DND-41 (cell line): ENCODE measurements at places on chromosomes 7 and 10.

DNA sequence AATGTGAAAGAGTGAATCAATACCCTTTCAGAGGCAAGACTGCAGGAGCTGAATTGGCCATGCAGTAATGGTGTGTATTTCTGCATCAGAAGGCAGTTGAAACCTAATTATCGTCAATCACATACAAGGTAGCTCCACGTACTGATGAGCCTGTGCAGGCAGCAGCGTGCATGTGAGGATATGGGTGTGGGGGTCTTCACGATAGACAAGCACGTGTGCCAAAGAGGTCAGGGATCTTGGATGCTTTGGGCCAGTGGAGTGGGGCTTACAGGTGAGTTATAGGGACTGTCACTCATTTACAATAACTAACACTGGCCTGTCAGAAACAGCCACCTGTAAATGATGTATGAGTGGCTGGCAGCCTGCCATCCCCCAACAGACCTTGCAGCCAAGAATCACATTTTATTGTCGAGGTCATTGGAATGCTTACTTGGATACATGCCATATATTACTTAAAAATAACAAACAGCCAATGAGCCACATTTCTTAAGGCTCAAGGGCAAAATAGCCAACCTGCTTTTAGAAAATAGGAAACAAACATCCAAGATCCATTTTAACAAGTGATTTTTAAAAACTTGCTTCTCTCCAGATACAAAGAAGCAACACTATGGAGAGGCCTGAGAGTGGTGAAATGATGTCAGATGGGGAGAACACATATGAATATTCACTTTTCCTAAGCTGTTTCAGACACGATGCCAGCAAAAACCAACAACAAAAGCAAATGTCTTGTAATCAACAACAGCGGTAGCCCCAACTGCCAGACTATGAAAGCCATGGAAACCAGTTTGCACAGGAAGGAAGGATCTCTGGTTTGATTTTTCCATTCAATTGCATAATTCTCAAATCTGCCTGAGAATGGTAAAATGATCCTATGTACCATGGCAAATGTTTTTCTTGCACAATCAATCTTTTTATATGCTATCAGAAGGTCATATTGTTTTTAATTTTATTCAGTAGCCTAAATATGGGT lies 210.7 kb downstream of the SKAP2 start:
- DNase-seq = no peak

DNA sequence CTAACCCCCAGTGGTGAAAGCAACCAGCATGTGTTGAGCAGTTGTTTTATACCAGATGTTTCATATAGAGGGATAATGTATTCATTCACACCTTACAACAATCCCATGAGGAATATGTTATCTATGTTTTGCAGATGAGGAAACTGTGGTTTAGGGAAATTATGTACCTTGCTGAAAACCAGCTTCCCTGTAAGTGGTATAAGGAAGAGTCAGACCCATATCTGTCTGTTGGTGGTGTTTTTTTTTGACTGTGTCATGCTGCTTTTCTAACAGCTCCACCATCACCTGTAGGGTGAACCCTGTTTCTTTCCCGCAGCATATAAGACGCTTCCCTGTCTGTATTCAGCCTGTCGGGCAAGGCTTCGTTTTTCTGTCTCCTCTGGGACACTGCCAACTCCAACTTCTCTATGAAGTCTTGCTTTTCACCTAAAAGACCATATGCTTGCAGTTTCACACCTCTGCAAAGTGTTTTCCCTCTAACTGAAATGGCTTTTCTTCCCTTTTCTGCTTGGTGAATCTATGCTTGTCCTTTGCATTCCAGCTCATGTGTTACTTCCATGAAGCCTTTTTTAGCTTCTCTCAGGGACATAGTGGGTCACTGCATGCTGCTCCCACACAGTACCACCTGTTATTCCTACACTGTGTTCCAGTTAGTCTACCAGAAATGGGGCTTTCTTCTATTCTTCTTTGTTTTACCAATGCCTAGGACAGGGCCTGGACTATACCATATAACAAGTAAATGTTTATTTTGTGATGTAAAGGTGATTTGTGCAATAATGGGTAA lies 92.8 kb downstream of the ST7 start:
- no peak for DNase-seq

GRCh38 chr7:105980645-105981396 lies 17.8 kb downstream of the CDHR3 start:
- no peak for DNase-seq

GRCh38 chr10:69644658-69645295 lies 14.7 kb downstream of the FAM241B start:
- DNase-seq = peak; percentile 48

GRCh38 chr10:67861750-67862432 lies 22.6 kb upstream of the SIRT1 start:
- DNase-seq = no peak

DNA sequence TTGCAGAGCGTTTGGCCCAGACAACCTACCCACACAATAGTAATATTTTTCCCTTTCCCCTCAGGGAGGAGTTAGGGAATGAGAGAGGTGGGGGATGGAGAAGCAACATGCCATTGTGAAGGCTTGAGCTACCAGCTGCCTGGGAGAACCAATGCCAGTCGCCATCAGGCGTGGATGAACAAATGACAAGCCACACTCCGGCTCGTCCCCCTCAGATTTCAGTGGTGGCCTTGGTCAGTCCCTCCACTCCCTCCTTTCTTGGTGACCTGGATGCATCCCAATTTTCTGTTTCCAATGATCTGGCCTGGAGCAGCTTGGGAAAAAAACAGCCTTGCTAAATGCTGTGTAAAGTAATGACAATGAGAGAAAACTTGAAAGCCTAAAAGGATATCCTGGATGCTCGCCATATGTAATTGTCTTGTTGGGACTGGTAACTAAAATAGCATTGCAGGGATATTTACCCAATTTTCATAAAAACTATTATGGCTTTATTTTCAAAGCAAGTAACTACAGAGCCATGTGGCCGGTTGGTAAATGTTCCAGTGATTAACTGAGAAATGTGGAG lies 110.7 kb downstream of the ICA1 start:
- DNase-seq = no peak

GRCh38 chr7:52705768-52706167 lies 329.7 kb upstream of the POM121L12 start:
- no peak for DNase-seq

- DNase-seq = no peak
Observed at GRCh38 chr10:96700374-96701099, 19.8 kb downstream of the PIK3AP1 start.

GRCh38 chr7:44196450-44196872 lies 4.3 kb upstream of the YKT6 start:
- DNase-seq = peak; percentile 67

GRCh38 chr10:109737626-109738025 lies 185.7 kb downstream of the XPNPEP1 start:
- DNase-seq = no peak

DNA sequence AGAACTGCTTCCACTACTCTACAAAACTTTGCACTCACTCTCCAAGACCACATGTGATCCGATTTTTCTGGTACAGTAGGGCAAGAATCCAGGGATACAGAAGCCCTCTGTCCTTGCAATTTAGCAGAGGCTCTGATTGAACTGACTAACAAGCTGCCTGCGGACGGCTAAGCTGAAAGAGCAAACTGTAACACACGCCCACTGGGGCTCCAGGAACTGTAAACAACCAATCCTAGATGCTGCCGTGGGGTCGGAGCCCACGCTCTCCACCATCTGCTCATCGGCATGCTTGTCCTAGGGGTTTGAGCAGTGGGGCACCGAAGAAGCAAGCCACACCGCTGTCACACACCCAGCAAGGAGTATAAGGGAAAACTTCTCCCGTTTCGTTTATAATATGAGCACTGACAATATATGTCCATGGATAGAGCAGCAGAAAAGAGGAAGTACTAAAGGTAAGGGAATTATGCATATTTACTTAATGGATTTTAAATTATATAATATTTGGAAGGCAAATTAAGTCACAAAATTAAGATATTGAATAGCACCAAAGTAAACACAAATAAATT lies 634.4 kb upstream of the POT1 start:
- DNase-seq = no peak

GRCh38 chr7:88300401-88300945 lies 6.2 kb downstream of the STEAP4 start:
- DNase-seq = no peak

DNA sequence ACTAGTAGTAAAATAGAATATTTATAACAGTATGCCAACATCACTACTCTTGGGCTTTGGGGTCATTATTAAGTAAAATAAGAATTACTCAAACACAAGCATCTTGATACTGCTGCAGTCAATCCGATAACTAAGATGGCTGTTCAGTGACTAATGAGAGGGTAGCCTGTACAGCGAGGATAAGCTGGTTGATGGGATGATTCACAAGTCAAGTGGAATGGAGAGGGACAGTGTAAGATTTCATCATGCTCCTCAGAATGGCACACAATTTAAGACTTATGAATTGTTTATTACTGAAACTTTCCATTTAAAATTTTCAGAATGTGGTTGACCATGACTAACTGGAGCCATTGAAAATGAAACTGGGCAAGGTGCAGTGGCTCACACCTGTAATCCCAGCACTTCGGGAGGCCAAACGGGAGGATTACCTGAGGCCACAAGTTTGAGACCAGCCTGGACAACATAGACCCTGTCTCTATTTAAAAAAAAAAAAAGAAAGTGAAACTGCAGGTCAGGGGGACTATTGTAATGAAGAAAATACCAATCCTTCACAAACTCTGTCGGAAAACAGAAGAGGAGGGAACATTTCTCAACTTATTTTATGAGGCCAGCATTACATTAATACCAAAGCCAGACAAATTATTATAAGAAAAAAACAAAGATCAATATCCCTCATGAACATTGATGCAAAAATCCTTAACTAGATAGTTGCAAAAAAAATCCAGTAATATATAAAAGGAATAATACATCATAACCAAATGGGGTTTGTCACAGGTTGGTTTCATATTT lies 11.2 kb downstream of the AVL9 start:
- DNase-seq = no peak

DNA sequence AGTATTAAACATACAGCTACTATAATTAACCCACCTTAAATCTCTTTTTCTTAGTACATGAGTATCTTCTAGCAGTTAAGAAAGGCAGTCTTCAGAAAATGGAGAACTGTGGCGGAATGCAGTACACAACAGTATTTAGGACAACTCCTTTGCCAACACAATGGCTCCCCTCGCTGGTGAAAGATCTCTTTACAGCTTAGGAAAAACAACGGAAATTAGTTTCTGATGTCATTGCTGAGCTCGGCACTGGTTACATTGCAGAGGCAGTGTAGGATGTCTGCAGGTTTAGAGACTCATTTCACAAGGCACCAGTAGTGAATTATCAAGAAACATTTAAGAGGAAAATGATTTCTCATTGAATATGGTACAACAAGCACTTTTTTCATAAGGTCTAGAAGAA lies 43.4 kb downstream of the GLRX3 start:
- peak; percentile 45 for DNase-seq

- no peak for DNase-seq
Observed at GRCh38 chr7:105743351-105744090, 132.9 kb downstream of the ATXN7L1 start.

DNA sequence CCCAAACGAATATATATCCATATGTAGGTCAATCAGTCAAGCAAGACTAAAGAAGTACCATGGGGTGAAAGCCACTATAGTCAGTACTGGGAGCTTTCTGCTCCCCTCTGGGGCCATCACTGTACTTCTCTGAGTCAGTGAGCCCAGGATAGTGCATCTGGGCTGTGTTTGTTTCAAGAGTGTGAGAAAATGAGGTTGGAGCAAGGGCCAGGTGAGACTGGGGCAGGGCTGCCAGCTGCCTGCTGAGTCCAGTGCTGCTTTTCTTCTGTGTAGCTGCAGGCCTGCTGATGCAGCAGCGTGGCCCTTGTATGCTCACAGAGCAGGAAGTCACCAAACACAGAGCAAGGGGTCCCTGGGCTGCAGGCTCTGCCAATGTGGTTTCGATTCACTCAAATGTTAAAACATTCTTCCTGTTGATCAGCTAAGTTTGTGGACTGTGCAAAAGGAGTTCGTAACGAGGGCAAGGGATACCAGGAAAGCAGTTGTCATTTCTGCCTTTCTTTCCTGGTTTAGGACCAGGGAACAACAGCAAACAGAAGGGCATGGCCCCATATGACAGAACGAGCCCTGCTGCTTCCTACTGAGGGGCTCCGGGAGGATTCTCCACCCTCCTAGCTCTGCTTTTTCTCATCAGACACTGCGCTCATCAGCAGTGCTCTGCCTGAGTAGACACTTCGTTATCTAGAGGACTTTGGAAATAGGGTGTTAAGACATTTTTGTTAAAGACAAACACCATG lies 65.4 kb upstream of the TNS3 start:
- DNase-seq = no peak

DNA sequence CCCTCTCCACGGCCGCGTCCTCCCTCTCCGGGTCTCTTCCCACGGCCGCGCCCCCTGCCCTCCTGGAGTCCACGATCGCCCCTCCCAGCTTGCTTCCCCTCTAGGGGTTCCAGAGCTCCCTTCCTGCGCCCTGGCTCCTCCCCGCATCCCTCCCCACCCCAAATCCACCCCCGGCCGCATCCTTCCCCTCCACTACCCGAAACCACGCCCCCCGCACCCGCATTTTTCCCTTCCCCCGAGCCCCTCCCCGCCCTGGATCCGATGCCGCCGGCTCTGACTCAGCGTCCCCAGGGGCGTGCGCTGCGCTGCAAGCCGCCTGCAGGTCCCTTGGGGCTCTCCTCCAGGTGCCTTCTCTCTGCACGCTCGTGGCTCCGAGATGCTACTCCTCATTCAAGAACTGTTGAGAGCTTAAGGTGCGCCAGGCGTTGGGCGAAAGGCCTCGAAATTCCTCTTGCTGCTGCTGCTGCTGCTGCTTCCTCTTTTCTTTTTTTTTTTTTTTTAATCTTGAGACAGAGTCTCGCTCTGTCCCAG lies 372 bp upstream of the TMEM130 start:
- DNase-seq = peak; percentile 82

- DNase-seq = no peak
Observed at GRCh38 chr7:92697012-92697411, 106.8 kb upstream of the FAM133B start.

GRCh38 chr7:90345595-90346335 lies 751 bp upstream of the GTPBP10 start:
- DNase-seq = no peak

DNA sequence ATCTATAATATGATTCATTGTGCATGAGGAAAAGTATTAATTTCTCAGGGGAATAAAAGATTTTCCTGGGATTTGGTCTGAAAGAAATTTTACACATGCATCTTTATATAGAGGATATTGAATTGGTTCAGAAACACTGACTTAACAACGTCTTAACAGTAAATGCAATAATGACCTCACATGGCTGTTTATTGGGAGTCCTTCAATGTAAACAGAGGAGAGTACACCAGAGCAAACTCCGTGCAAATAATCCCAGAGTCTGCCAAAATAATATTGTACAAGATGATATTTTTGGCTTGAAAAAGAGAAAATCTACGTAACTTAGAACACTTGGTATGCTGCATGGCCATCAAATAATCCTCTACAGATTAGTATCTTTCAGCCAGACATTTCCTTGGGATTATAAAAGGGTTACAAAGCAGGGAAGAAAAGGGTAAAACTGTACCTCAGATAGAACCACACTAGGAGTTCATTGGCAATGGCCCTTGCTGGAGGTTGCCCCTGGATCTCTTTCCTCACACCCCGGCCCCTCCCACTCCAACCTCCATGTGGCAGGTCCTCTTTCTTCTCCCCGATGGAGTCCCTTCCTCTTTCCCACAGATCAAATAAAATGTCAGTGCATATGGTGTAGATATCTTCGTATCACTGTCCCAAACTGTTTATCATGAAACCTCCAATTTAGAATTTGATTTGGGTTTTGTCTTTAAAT lies 196.4 kb downstream of the EVX1 start:
- no peak for DNase-seq

- DNase-seq = no peak
Observed at GRCh38 chr7:14761510-14762296, 140.8 kb downstream of the DGKB start.

- DNase-seq = no peak
Observed at GRCh38 chr10:128116187-128116586, 10.0 kb downstream of the MKI67 start.
